ENCODE measurements at places on chromosomes 3 and 15.

DNA sequence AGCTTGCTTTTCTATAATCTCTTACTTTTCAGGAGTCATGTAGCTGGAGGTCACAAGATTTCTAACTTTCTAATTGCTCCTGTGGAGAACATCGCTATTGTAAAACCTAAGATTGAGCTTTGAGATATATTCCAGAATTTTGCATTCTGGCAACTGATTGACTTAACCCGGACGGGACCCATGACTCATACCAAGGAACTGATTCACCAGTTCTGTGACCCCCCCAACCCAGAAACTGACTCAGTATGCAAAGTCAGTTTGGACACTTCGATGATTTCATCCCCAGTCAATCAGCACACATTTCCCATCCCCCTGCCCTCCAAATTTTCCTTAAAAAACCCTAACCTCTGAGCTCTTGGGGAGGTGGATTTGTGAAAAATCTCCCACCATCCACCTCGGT is 396.5 kb upstream of the GBE1 start:
- DNase-seq: peak; percentile 73

DNA sequence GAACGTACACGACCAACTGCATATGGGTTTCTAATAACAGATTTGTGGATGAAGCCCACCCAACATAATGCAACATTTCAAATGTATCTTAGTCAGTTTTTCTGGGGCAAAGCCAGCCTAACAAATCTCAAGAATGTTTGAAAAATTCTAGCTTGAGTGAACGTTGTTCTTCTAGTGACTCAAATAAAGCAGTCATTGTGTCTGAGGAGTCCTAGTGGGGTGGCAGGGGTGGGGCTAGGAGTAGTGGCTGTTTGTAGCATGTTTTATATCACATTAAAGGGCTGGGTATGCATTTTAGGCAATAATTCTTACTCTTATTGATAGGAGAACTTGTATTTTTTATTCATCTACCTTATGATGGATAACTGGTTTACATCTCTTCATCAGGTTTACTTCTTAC is 6.0 kb downstream of the B3GNT5 start:
- DNase-seq: no peak

GRCh38 chr15:70222606-70223005 is 124.9 kb upstream of the TLE3 start:
- no peak for DNase-seq

- DNase-seq: no peak
Measured at GRCh38 chr3:53775834-53776251, 70.4 kb downstream of the CHDH start.

DNA sequence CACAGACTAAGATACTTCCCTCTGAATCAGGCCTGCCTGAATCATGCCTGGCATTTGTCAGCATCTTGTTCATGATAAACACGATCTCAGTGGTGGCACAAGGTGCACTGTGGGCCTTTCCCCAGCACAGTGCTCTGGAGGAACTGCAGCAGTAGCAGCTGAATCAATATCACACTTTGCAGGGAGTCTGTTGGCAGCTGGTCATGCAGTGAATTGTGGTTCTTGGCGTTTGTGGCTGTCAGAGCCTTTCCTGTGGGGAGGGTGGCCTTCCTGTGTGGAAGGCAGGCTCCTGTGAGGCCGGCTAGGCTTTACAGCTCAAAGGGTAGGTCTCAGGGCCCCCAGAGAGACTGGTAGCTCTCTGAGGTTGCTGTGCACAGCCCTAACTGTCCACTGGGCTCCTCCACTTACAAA is 54.4 kb upstream of the TLE3 start:
- DNase-seq: no peak

- DNase-seq: no peak
Measured at GRCh38 chr15:40265355-40265754, 17.5 kb downstream of the ANKRD63 start.

DNA sequence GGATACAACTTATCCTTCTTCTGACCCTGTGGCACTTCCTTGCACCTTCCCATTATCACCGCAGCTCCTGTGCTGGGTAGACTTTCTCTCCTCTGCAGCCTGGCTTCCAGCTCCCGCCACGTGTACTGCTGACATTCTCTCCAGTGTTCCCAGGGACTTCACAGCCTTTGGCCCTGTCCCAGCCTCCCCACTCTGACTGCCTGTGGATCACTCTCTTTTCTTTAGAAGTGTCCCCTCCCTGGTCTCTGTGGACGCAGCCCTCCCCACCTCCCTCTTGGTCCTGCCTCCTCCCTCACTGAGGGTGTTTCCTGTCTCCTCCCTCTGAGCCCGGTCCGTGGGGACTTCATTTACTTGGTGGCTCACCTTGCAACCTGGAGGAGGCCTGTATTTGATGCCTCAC is 17.4 kb downstream of the PDIA5 start:
- DNase-seq: no peak

DNA sequence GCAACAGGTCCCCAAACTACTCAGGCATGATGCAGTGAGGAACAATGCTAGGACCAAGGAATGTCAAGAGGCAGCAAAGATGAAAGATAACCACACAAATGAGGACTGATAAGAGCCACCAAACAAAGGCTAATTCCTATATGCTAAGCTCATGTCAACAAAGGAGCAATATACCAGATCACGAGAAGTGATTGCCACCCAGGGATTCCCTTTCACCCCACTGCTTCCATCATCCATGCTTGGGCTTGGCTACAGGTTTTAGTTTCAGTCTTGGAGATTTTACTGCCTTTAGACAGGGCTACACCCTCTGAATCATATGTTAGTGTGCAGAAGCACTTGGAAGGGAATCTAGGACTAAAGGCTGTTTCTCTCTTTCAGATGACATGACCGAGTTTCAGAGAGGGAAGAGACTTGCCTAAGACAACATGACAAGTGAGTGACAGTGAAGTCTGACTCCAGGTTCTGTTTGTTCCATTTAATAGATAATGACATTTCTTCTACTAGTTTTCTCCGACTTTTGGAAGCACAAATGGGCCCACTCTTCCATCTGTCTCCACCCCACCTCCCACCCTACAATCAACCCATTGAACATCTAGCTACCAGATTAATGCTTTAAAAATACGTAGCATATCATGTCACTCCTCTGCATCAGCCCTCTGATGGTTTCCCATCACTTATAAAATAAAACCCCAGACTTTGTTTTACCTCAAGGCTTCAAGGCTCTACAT is 173.5 kb upstream of the LRRN1 start:
- DNase-seq: no peak

DNA sequence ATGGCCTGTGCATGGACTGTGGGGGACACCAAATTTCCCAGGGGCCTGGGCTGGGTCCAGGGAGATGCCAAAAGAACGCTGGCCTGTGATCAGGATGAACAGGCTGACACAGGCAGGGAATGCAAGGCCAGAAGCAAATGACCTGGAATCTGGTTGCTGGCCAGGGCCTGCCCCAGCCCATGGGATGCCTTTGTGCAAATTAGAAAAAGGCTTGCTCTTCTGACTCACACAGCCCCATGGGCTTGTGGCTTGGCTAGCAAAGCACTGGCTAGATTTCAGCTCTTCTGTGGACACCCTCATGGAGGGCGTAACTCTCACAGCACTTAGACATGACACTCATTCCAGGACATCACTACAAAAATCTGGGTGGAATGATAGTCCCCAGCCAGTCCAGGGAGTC is 356.0 kb downstream of the SHQ1 start:
- DNase-seq: peak; percentile 89

DNA sequence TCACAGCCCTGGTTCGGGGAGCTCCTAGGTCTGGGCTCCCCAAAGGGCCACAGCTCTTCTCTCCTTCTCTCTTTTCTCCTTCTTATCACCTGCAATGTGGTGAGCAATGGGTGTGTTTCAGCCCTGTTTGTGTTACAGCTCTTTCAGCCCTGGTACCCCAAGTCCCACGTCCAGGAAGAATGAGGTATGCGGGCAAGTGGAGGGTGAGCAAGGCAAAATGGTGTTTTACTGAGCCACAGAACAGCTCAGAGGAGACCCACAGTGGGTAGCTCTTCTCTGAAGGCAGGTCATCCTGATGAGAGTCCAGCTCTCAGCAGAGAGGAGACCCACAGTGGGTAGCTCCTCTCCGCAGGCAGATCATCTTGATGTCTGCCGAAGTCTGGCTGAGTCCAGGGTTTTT is 86.8 kb downstream of the BFSP2 start:
- DNase-seq: no peak

- DNase-seq: peak; percentile 86
Measured at GRCh38 chr3:171446801-171447578, 13.2 kb downstream of the TNIK start.

DNA sequence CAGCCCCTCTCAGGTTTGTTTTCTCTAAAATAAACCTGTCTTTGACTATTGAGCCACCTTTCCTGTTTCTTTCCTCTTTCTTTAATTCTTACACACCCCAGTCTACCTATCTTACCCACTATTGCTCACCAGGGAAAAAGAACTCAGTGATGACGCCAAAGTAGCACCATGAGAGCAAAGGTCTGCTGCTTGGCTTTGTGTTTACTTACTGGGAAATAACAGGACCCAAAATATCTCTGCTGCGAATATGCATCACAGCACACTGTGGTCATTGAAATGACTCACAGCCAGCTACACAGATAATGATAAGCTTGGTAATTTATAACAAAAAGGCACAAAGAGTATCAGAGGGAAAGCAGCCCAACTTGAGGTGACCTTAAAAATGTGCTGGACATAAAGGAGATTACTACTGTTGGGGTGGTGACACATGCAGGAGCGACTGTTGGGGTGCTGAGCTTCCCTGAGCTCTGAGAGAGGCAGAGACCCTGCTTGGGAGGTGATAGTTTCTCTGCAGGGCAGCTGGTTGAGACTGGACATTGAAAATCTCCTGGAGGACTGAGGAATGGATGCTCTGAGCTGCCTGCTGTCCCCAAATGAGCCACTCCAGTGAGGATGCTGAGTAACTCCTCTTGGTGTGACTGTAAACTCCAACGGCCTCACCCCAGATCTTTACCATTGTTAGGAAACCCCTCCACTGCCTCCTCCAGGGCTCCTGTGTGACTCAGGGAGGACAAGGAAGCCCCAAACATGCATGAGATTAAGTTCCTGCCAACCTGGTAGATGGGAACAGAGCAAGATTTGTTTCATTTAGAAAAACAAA is 14.5 kb downstream of the EFCAB12 start:
- DNase-seq: peak; percentile 57

Measured in HS-5 (cell line).